ENCODE measurements at places on chromosomes 5 and 9.

DNA sequence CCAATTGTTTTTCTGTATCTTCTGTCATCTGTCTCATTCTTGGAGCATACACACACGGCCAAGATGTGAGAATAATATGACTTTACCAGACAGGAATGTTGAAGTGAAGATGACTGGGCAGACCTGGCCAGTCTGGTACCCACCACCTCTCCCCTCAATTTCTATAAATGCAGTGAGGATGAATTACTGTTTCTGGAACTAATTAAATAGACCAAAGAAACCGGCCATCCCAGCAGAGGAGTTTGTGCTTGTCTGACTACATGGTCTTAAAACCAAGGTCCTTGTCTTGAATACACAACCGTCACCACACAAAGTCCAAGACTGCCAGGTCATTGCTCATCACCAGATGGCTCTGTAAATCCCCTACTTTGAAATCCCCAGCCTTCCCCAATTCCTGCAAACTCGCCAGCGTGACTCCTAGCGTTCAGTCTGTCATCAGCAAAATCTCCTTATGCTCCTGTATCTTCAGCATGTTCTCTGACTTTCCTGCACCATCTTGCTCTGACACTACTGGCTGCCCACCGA, 147.2 kb downstream of the PDE4D start:
- peak; percentile 58 for DNase-seq

DNA sequence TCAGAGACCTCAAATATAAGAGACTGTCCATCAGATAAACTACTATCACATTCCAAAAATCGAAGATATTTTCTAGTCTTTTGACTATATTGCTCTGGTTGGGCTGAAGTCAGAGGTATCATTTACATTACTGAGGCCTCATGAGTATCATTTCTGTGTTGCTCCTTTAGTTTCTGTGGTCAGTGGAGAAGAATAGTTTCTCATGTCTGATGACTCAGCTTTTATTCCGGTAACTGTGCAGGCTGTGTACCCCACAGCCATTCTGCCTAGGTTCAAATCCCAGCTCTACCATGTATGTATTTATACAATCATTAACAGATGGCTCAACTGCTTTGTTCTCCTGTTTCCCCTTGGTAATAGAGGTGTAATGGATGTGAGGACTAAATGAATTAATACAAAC, 179.3 kb downstream of the ALDH1A1 start:
- no peak for DNase-seq

DNA sequence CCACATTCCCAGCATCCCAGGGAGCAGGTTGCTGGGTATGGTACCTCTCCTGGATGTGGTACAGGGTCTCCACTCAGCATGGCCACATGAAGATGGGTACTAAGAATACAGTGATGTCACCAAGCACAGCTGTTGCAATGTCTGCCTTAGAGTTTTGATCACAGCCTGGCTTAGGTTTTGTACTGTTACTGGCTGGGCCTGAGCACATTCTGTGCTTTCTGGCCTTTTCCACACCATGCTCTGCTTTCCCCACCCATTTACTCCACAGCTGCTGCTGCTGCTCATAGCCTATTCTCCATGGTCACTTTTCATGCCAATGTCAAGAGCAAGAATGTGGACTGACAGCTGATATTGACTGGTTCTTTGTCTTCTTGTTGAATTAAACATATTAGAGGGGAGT, 481.9 kb downstream of the ARHGEF28 start:
- no peak for DNase-seq

DNA sequence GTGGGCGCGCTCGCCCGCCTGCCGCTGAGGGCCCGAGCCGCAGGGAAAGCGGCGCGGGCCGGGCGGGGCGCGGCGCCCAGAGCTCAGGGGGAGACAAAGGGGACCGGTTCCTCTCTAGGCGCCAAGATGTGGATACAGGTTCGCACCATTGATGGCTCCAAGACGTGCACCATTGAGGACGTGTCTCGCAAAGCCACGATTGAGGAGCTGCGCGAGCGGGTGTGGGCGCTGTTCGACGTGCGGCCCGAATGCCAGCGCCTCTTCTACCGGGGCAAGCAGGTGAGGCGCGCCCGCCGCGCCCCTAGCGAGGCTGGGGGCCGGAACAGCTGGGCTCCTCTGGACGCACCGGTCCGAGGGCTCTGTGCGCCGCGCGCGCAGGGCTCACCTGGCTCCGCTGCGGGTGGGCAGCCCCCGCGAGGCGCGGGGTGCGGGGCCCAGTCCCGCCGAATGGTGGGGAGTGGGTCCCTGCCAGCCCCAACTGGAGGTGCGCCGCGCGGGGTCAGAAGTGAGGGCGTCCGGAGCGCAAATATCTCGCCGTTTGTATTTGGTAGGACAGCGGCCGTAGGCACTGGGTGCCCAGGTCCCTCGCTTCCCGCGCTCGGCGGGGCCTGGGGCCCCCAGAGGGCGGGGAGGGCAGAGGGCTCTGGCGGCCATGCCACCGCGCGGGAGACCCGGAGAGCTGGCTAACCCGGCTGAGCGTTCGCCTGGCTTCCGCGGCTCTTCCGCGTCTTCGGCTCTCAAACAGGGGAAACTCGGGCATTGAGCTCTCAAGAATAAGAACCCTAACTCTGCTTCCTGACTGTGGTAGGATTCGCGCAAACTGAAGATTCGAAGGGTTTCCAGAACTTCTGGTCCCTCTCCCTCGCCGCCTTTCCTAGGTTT, 607 bp downstream of the UHRF2 start:
- DNase-seq: no peak

DNA sequence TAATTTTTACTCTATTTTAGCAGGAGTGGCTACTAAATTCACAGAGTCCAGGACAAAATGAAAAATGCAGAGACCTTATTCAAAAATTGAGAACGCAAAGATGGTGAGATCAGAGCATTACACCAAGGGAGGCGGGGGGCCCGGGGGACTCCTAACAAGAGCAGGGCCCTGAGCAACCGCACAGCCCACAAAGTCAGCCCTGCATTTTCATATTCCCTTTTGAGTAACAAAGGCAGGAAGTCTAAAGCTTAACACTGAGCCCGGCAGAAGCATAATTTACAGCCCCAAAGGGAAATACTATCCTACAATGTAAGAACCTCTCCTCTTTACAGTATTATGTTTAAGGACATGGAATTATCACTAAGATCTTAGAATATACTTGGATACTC, 69.4 kb downstream of the TLE1 start:
- no peak for DNase-seq

- peak; percentile 46 for DNase-seq
Observed at GRCh38 chr5:60668686-60669304, 31.2 kb downstream of the DEPDC1B start.

DNA sequence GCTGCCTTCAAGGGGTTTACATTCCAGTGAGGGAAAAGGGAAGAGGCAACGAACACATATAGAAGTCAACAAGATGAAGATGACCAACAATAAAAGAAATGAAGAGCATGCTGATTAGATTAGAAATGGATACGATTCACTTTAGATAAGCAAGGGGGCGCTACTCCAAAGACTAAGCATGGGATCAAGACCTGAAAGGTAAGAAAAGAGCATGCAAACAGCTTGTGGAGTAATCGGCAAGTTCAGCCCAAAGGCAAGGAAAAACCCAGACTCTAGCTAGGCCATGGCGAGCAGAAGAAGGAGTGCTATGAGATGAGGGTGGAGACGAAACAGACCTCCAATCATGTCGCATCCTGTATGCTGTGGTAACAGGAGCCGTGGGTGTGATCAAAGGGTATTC, 124.4 kb downstream of the FANCC start:
- no peak for DNase-seq

GRCh38 chr5:35194635-35195471, 35.4 kb downstream of the PRLR start:
- no peak for DNase-seq

DNA sequence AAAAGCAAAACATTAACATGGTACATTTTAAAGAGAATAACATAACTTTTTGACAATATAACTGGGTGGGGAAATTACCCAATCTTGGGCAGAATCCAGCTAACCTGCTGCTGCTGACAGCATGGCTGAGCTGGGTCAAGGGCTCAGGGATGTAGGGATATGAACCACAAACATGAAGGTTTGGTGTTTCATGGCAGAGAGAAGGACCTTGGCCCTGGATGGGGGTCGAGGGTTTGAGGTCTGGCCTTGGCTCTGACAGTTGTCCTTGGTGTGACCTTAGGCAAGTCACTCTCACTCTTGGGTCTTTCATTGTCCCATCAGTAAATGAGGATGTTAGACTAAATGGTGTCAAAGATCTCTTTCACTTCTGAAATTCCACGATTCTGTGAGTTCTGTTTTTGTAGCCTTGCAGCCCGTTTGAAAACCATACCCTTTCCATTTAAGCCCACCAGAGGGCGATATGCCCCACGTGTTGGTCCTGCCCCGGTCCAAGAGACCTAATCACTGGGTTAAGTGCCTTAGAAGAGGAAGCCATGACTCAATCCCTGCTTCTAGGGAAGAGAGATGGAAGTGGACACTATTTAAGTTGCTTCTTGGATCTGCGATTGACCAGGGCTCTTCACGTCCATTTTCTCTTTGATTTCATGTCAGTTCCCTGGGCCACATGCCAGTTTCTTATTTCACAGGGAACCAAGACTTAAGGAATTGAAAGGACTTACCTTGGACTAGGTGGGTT, 56.8 kb upstream of the TEX48 start:
- DNase-seq: peak; percentile 19

GRCh38 chr9:129557192-129558036, 63.5 kb downstream of the C9orf50 start:
- peak; percentile 71 for DNase-seq

- no peak for DNase-seq
Observed at GRCh38 chr5:133337795-133338445, 274.4 kb downstream of the FSTL4 start.

DNA sequence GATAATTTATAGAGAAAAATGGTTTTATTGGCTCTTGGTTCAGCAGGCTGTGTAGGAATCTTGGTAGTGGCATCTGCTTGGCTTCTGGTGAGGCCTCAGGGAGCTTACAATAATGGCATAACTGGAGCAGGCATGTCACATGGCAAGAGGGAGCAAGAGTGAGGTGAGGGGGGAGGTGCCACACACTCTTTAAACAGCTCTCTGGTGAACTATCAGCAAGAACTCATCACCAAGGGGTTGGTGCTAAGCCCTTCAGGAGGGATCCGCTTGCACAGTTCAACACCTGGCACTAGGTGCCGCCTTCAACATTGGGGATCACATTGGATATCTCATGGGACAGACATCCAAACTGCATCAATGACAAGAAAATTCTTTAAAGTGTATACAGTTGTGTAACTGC, 10.5 kb downstream of the GPBP1 start:
- peak; percentile 20 for DNase-seq

GRCh38 chr9:133357656-133358055, 1.3 kb downstream of the SURF2 start:
- no peak for DNase-seq

DNA sequence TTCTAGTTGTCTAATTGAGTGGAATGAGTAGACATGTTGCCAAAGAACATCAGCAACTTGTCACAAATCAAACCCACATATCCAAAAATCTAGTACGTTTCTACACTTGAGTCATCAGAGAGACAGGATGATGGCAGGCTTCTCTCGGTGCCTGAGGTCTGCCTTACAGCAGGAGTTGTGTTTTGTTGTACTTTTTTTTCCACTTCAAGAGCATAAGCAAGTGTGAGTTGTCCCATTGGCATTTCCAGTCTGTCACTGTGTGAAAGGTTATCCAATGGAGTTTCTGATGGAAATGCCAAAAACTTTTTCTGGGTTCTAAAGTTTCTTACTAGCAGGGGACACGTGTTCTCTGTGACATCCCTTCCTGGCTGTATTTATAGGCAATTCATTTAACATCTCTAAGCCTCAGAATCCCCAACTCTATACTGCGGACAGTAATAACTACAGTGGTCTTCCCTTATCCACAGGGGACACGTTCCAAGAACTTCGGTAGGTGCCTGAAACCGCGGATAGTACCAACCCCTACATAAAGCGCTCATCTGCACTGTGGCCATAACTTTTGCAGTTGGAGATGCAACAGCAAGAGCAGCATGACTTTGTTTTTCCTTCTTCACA, 246.5 kb downstream of the SYK start:
- no peak for DNase-seq

DNA sequence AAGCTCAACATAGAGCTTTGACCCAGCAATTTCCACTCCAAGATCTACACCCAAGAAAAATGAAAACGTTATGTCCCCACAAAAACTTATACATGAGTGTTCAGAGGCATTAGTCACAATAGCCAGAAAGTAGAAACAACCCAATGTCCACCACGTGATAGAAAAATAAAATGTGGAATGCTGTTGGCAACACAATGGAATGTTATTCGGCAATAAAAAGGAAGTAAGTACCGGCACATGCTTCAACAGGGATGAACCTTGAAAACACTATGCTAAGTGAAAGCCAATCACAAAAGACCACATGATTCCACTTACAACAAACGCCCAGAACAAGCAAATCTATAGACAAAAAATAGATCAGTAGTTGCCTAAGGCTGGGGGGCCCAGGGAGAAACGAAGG, 6.0 kb downstream of the UBQLN1 start:
- DNase-seq: no peak

- DNase-seq: no peak
Observed at GRCh38 chr5:173051746-173052145, 4.4 kb upstream of the CREBRF start.

DNA sequence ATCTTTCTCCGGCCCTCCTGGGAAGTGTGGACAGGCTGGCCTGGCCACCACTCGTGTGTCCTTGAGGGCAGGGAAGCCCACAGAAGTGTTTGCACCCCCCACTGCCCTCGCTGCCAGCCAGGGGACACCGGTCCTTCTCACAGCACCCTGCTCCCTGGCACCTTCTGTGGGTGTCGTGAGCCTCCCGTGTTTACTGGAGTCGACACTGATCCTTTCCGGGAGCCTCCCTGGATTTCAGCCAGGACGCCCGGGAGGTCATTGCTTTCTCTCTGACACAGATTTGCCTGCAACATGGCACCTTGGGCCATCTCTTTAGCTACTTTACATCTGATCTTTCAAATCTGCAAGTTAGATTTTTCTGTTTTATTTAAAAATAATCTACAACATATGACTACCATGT, 120.4 kb upstream of the CACNA1B start:
- no peak for DNase-seq

GRCh38 chr5:57695706-57696388, 213.2 kb upstream of the ACTBL2 start:
- no peak for DNase-seq

GRCh38 chr9:77896938-77897667, 134.5 kb downstream of the GNAQ start:
- peak; percentile 65 for DNase-seq

DNA sequence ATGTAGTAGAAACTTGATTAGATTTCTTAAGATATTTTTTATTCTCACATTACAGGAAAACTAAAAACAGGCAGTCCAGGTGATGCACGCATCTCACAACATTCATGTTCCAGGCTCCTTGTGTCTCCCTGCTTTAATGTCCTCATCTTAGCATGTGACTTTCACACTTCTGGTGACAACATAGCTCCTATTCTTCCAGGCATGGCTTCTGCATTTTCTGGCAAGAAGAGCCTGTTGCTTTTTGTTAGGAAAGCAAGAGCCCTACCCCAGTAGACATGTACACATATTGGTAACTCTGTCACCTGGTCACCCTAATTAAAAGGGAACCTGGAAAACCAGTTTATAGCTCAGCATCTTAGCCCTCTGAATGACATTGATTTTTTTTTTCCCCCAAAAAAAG, 92.5 kb downstream of the PPIC start:
- DNase-seq: no peak

Measured in NCI-H524 (cell line).